GM12892 (cell line): ENCODE measurements at places on chromosomes 2 and 18.

GRCh38 chr18:57301573-57302559, 50.5 kb upstream of the ST8SIA3 start:
- no peak for DNase-seq

DNA sequence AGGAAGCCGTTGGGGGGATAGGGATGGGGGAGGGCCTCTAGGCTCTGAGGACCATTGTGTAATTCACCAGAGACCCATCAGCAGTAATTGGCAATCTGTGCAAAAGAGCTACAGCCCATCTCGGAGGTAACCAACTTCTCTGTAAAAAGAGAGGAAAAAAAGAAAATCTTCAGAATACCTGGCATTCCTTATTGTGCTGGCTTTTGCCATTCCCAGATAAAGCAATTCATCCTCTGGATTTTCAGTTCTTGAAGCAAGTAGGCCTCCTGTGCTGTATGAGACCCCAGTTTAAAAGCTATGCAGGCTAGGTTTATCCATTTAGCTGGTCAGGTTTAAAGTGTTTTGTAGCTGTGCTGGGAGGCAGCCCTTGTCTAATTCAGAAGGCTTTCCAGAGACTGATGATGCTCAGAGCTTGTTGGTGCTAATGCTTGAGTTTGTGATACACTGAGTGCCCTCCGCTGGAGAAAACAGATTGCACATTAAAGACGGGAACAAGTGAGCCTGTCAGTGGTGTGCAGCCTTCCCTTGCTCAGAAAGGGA, at the start of gene LRRTM4:
Gene LRRTM4, minus strand, starts transcription at position 446 of the 540 bp plus-strand sequence.
- no peak for DNase-seq

GRCh38 chr18:45913276-45913675, 53.9 kb downstream of the EPG5 start:
- DNase-seq: no peak

DNA sequence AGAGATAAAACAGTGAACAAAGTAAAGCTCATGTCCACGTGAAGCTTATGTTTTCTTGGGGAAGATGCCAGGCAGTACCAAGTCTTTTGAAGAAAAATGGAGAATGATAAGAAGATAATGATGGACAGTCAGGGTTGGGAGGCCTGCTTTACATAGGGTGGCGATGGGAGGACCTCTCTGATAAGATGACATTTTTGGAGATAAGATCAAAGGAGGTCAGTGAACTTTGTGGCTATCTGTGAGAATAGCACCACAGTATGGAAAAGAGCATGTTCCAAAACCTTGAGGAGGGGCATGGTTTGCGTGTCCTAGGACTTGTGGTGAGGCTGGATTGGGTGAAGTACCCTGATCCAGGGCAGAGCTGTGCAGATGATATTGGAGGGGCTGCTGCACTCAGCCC, 461.7 kb upstream of the NRP2 start:
- no peak for DNase-seq

DNA sequence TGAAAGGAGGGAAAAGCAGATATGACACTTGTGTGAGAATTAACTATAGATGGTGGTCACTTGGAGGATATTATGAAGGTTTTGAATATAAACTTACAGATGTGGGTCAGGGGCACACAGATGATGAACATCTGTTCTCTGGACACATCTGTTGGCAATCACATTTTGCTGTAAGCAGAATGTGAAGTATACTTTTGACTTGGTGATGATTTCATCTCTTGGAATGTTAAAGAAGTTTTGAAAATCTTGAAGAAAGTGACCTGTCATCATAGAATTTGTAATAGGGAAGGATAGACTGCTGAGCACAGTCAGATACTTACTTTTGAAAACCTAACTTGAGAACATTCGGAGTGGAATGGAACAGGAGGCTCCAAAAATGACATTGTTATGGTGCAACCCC, 40.2 kb downstream of the PIKFYVE start:
- DNase-seq: no peak
